ENCODE measurements at places on chromosomes 13 and 19.

- DNase-seq, result no peak
These were observed 4.2 kb downstream of the GJA3 start for GRCh38 chr13:20156702-20157101.

GRCh38 chr19:15268192-15268927 lies 36.1 kb upstream of the EPHX3 start:
- DNase-seq, result no peak

DNA sequence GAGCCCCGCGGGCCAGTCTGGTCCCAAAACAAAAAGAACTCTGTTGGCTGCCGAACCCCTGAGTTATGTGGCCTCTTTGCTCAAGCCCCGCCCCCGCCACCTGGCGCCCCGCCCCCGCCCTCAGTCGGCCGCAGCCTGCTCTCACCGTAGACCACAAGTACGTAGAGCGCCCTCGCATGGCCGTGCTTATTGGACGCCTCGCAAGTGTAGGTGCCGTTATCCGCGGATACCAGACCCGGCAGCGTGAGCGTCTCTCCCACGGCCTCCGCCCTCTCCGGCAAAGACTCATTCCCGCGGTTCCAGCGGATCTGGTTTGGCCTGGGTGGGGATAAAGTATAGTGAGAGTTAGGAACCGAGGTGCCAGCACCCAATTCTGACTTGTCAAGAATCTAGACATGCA lies 5.5 kb upstream of the ZNF428 start:
- DNase-seq, result peak; percentile 68

- no peak for DNase-seq
These were observed at the start of gene SEMA6B for GRCh38 chr19:4559569-4559968. Gene SEMA6B, minus strand, starts transcription at chr19:4559684. Its CDS starts 1,227 bp downstream, at chr19:4558457.

Data from stimulated activated CD4-positive, alpha-beta T cell treated with anti-CD3 and anti-CD28 coated beads, Interleukin-1b, Interleukin-23, amount 100 ng/mL, for 1 hour (primary cell).